Testis (tissue), 5 donors: ENCODE measurements at places on chromosomes 5 and 9. TPM values are rescaled to one million over a fixed set of nuclear protein-coding genes. Genes with fewer than 3 reads are reported as not detected.

GRCh38 chr5:8340261-8340660 lies 471.3 kb downstream of the MTRR start:
- no peaks in the 10 kb centered on the region for H3K27me3 ChIP-seq
- no peak overlapping the region for H3K4me3 ChIP-seq
- no peak overlapping the region for H3K27ac ChIP-seq
- H3K36me3 ChIP-seq: no peaks in the 10 kb centered on the region
- DNase-seq: no peak

DNA sequence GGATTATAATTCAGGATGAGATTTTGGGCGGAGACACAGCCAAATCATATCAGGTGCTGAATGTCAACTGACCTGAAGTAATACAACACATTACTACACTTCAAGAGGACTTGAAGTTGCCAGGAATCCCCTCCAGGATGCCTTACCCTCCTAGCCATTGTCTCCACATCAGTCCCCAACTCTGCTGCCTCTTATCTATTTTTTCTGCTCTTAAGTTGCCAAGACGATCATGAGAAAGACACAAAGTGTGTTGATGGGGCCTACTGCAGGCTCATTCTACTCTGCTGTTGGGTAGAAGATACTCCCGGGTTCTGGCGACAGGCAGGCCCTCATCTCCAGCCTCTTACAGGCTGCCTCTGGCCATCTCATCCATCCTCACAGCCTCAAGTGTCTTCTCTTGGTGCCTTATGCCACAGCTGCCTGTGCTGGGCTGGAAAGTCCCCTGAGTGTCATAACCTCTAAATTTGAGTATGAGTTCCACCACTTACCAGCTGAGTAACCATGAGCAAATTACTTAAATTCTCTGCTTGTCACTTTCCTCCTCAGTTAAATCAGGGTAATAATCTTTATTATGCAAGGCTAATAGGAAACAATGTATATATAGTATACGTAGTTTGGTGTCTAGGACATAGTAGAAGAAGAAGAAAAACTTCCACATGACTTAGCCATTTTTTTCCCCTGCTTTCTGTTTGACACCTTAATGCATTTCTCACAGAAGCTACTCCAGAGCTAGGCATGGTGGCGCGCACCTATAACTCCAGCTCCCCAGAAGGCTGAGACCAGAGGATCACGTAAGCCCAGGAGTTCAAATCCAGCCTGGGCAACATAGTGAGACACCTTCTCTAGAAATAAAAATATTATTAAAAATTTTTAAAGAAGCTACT lies 73.0 kb upstream of the SNX2 start:
- no peaks in the 10 kb centered on the region for H3K4me1 ChIP-seq
- no peak for DNase-seq
- H3K27me3 ChIP-seq: no peaks in the 10 kb centered on the region
- no peak overlapping the region for H3K4me3 ChIP-seq
- H3K36me3 ChIP-seq: no peaks in the 10 kb centered on the region

The SLC6A3 gene
- total RNA-seq: 0.55 TPM

DNA sequence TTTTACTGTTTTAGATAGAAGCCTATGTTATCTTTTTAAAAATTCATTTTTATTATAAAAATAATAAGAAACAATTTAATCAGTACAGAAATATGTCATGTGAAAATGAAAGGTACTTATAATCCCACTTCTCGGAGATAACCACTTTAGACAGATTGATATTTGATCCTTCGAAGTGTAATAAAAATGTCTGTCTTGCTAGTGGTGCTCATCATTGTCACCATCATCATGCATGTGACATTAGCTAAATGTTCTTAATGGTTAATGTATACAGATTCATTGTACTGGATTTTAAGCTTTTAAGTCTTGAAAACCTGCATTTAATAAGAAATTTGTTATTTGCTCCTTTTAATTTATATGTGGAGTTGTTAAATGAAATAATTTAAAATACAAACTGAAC lies 30.1 kb upstream of the FAM120AOS start:
- no peaks in the 10 kb centered on the region for H3K4me1 ChIP-seq
- H3K4me3 ChIP-seq: no peak overlapping the region
- H3K36me3 ChIP-seq: no peaks in the 10 kb centered on the region
- no peak overlapping the region for H3K27ac ChIP-seq
- H3K27me3 ChIP-seq: no peaks in the 10 kb centered on the region

DNA sequence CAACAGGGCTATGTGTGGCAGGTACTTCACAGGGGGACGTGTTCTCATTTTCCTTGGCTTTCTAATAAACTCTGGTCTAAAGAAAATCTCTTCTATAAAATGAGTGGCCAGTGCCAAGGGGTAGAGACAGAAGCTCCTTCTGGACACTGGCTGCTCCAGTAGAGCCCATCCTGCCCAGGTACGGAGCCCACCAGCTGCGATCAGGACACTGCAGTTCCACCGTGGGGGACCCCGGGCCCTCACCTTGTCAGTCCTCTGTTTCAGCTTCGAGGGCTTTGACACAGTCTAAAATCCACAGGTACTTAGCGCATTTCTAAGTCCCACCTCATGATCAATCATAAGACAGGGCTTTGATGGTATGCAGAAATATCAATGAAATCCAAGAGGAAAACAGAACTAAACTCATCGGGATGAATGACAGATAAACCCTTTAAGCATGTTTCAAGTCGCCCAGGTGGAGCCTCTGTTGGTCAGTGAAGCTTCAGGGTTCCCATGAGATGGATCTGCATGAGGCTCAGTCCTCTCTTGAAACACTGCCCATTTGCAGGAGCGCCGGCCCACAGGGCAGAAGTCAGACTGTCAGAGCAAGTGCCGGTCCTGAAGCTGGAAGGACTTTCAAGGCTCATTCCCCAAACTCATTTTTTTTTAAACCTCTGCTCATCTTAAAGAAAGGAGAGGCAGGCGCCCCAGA lies 20.3 kb upstream of the TERT start:
- no peak overlapping the region for H3K27ac ChIP-seq
- no peaks in the 10 kb centered on the region for H3K27me3 ChIP-seq
- no peaks in the 10 kb centered on the region for H3K36me3 ChIP-seq
- H3K4me3 ChIP-seq: no peak overlapping the region
